ENCODE measurements at places on chromosomes 16 and 17.

GRCh38 chr17:78583091-78583490 lies 5.9 kb upstream of the DNAH17 start:
- DNase-seq, result peak; percentile 49
- no peaks in the 10 kb centered on the region for H3K27me3 ChIP-seq
- H3K27ac ChIP-seq, result no peak overlapping the region
- H3K36me3 ChIP-seq, result no peaks in the 10 kb centered on the region
- H3K4me3 ChIP-seq, result no peak overlapping the region
- peaks cover 24% of the 10 kb centered on the region for H3K4me1 ChIP-seq

- H3K36me3 ChIP-seq, result no peaks in the 10 kb centered on the region
- no peaks in the 10 kb centered on the region for H3K27me3 ChIP-seq
- peak; percentile 51 for DNase-seq
- H3K4me3 ChIP-seq, result peak overlapping the region; percentile 94
- peaks cover 38% of the 10 kb centered on the region for H3K4me1 ChIP-seq
These were observed 1.3 kb downstream of the THRA start for GRCh38 chr17:40063901-40064531.

DNA sequence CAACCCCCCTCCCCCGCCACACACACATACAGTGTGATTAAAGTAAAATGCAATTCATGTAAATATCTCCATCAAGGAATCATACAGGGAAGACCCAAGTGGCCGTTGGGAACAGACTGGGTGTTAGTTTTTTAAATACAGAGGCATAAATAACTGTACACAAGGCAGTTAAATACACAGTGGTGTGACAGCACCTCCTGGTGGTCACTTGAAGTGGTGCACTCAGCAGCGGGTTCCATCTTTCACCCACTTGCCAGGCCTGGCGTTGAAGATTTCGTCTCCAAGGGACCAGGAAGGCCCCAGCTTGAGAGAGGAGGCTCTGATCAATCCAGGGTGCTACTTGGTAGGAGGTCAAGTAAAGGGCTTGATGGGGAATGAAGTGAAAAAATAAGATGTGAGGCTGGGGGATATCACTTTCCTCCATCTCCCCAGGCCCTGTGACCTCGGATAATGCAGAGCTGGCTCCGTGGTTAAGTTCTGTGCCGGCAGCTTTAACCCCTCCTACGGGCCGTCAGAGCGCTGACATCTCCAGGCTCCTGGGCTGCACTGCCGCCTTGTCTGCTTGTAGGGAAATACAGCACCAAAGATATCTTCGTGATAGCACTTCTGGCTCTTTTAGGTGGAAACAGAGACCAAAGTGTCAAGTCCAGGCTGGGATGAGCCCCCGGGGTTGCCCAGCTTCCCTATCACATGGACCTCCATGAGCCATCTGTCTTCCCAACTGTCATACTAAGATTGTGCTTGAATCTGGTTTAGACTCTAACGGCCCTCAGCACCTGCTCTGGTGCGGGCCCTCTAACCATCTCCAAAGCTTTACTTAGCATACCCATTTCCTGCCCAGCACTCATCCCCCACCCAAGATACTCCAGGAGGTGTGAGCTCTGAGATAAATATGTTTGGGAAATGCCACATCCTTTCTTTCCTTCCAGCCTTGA lies 20.7 kb downstream of the LGALS9 start:
- H3K4me3 ChIP-seq, result no peak overlapping the region
- H3K27me3 ChIP-seq, result no peaks in the 10 kb centered on the region
- no peaks in the 10 kb centered on the region for H3K4me1 ChIP-seq
- no peak overlapping the region for H3K27ac ChIP-seq
- H3K36me3 ChIP-seq, result peaks cover 34% of the 10 kb centered on the region

- no peak for DNase-seq
- H3K36me3 ChIP-seq, result no peaks in the 10 kb centered on the region
These were observed 3.2 kb upstream of the MRPL58 start for GRCh38 chr17:75009139-75009724.

GRCh38 chr16:17289050-17289449 lies 181.7 kb downstream of the XYLT1 start:
- DNase-seq, result no peak
- H3K27ac ChIP-seq, result no peak overlapping the region
- no peak overlapping the region for H3K4me3 ChIP-seq
- peaks cover under 1% of the 10 kb centered on the region for H3K4me1 ChIP-seq
- no peaks in the 10 kb centered on the region for H3K27me3 ChIP-seq

- peaks cover 11% of the 10 kb centered on the region for H3K4me1 ChIP-seq
- no peaks in the 10 kb centered on the region for H3K27me3 ChIP-seq
- H3K4me3 ChIP-seq, result no peak overlapping the region
- H3K36me3 ChIP-seq, result no peaks in the 10 kb centered on the region
- H3K27ac ChIP-seq, result no peak overlapping the region
These were observed 2.3 kb upstream of the MED24 start for GRCh38 chr17:40056379-40057015.

DNA sequence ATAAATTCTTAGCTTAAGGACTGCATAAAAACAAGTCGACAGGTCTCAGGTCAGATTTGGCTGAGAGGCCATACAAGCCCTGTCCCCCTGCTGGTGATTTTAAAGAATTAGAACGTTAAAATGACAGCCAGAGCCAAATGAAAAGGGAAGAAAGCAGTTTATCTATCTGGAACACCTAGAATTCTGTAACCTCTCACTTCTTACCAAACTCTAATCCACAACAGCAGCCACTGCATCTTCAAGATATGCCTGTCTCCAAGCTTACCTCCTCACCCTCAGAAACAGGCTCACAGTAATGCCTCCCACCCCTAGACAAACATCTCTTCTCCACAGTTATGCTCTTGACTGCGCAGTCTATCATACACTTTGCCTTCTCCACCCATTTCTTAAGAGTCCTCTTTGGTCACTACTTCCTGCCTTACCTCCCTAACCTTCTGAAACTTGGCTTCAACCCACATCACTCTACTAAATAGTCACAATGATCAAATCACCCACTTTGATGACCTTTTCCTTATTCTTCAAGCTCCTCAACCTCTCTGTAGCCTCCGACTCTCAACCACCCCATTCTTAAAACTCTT lies 14.2 kb downstream of the ANKFY1 start:
- DNase-seq, result peak; percentile 22
- H3K27me3 ChIP-seq, result no peaks in the 10 kb centered on the region
- H3K4me3 ChIP-seq, result no peak overlapping the region
- H3K36me3 ChIP-seq, result peaks cover 12% of the 10 kb centered on the region

DNA sequence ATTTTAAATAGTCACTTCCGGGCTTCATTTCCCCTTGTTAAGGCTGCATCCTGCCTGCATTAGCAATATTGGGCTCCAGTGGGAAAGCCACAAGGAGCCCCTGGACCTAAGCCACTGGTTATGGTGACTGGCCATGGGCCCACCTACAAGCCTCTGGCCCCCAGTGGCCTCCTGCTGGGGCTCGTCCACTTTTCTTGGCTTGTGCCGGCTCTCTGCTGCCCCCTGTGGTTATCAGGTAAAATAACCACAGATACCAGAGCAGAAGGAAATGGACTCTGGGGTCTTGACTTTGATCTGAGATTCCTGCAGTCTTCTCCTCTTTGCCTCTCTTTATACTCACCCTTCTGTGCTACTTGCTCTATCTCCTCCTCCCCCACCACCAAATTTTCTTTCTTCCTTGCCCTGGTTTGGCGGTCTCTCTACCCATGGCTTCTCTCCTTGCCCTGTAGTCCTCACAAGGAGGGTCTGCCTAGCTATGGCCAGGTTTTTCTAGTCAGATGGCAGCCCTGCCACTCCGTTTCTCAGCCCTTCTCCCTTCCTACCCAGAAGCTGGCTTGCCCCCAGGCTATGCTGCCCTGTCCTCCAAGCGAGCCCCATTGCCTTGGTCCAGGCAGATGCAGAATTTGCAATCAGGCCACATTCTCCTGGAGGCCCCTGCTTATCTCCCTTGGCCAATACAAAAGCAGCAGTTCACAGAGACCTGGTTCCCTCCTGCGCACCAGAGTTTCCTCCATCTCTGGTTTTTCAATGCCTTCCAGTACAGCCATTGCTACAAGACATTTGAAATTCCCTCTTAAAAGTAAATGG lies 82.9 kb upstream of the RCVRN start:
- DNase-seq, result peak; percentile 51
- peaks cover 37% of the 10 kb centered on the region for H3K4me1 ChIP-seq
- H3K27me3 ChIP-seq, result no peaks in the 10 kb centered on the region
- H3K36me3 ChIP-seq, result peaks cover 42% of the 10 kb centered on the region

DNA sequence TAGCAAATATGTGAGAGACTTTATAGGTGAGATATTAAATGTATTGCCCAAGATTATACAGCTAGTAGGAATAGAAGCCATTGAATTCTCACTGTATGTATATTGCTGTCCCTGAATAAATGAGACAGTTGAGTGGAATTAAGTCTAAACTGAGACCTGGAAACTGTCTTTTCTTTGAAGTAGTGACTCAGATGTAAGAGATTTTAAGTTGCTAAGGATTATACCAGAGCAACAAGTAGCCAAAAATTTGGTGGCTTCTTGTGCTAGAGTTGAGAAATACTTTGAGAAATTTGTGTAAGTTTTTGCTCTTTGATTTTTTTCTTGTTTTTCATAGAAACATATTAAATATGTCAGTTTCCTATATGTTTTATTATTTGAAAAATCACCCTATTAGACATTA lies 58.7 kb downstream of the TANC2 start:
- no peak overlapping the region for H3K4me3 ChIP-seq
- H3K36me3 ChIP-seq, result no peaks in the 10 kb centered on the region
- DNase-seq, result no peak
- no peak overlapping the region for H3K27ac ChIP-seq

- no peaks in the 10 kb centered on the region for H3K27me3 ChIP-seq
- no peak overlapping the region for H3K27ac ChIP-seq
- H3K4me3 ChIP-seq, result no peak overlapping the region
These were observed 24.5 kb downstream of the CDK5RAP3 start for GRCh38 chr17:47995241-47995935.

- no peaks in the 10 kb centered on the region for H3K36me3 ChIP-seq
- H3K27ac ChIP-seq, result no peak overlapping the region
- H3K4me3 ChIP-seq, result no peak overlapping the region
- H3K4me1 ChIP-seq, result no peaks in the 10 kb centered on the region
These were observed 149.1 kb downstream of the ZNF423 start for GRCh38 chr16:49706620-49707355.

- peak overlapping the region; percentile 87 for H3K27ac ChIP-seq
- H3K4me3 ChIP-seq, result no peak overlapping the region
- no peaks in the 10 kb centered on the region for H3K27me3 ChIP-seq
- H3K36me3 ChIP-seq, result no peaks in the 10 kb centered on the region
- peaks cover 60% of the 10 kb centered on the region for H3K4me1 ChIP-seq
- DNase-seq, result peak; percentile 41
These were observed 77.6 kb upstream of the TNRC6C start for GRCh38 chr17:77880711-77881450.

DNA sequence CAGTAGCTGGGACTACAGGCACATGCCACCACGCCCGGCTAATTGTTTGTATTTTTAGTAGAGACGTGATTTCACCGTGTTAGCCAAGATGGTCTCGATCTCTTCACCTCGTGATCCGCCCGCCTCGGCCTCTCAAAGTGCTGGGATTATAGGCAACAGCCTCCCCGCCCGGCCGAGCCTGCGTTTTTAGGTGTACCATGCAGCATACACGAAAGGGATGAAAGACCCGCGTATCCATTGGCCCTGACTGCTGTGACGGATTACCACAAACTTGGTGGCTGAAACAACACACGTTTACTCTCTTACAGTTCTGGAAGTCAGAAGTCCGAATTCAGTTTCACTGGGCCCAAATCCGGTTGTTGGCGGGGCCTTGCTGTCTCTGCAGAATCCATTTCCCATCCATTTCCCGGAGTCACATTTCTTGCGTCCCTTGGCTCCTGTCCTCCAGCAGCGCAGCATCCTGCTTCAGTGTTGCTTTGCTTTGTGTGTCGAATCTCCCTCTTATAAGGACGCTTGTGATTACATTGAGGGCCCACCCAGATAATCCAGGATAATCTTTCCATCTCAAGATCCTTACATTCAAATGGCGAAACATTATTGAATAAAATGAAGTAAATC lies 8.3 kb upstream of the GUCY2D start:
- no peaks in the 10 kb centered on the region for H3K36me3 ChIP-seq
- DNase-seq, result no peak
- H3K27me3 ChIP-seq, result no peaks in the 10 kb centered on the region

DNA sequence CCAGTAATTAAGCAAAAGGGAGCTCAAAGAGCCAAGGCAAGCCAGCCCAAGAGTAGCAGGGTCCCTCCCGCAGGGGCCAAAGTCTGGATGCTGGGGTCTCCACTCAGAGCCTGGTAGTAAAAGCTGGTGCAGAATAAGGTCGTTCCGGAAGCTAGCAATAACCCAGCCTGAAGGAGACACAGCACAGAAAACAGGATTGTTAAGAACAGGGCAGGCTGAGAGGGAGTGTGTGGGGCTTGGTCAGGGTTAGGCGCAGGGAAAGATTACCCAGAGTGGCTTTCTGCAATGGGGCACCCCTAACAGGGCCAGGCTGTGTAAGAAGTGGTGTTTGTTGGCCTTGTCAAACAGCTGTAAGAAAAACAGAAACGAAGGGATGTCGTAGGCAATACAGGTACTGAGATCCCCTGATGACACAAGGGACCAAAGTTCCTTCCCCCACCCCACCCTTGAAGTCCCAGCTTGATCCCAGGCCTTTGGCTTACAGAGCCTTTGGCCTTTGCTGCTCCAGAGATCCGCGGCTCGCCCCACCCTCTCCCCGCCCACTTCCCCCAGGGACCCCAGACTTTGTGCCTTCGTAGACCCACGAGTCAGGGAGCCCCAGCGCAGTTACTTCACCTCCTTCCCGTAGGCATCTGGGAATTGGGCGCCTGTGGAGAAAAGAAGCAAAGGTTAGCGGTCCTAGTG lies 712 bp downstream of the TMEM256 start:
- H3K27me3 ChIP-seq, result peaks cover 25% of the 10 kb centered on the region
- peak overlapping the region; percentile 57 for H3K4me3 ChIP-seq
- H3K36me3 ChIP-seq, result no peaks in the 10 kb centered on the region
- H3K4me1 ChIP-seq, result peaks cover 13% of the 10 kb centered on the region

GRCh38 chr16:57277586-57277985 lies 6.9 kb downstream of the PLLP start:
- H3K27ac ChIP-seq, result peak overlapping the region; percentile 10
- peak overlapping the region; percentile 3 for H3K4me3 ChIP-seq
- H3K4me1 ChIP-seq, result peaks cover 57% of the 10 kb centered on the region
- H3K27me3 ChIP-seq, result peaks cover 10% of the 10 kb centered on the region
- peak; percentile 38 for DNase-seq
- no peaks in the 10 kb centered on the region for H3K36me3 ChIP-seq

DNA sequence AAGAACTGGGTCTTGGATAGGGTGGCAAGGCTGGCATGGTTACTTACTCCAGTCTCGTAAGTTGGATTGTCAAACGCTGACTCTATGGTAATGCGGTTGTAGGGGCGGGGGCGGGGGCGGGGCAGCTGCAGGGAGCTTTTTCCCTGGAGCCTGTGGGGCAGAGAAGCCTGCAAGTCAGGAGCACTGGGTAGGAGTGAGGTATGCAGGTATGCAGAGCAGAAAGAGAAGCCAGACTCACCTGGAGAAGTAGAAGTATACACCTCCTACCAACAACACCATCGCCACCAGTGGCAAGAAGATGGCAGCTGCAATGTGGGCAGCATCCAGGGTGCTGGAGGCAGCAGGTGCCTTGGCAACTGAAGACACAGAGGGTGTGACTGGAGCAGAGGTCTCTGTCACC lies 4.8 kb upstream of the PHF12 start:
- no peak for DNase-seq
- H3K4me1 ChIP-seq, result peaks cover 16% of the 10 kb centered on the region
- H3K27ac ChIP-seq, result no peak overlapping the region
- H3K4me3 ChIP-seq, result no peak overlapping the region

DNA sequence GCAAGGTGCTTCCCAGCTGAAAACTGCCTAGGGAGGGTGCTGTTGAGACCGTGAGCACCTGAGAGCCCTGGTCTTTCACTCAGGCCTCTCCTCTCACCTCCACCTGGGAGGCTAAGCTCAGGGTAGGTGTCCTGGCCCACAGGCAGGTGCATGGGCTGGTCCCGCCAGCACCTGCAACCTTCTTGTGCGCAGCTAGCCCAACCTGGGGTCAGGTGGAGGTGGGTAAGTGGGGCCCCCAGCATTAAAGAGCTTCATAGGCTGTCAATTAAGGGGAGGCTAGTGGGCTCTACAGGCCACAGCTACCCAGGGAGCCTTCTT lies 8.7 kb downstream of the ADCY7 start:
- H3K27ac ChIP-seq, result peak overlapping the region; percentile 97
- no peak for DNase-seq
- no peaks in the 10 kb centered on the region for H3K36me3 ChIP-seq
- no peaks in the 10 kb centered on the region for H3K27me3 ChIP-seq
- peaks cover 95% of the 10 kb centered on the region for H3K4me1 ChIP-seq
